ENCODE measurements at places on chromosomes 5 and 9.

DNA sequence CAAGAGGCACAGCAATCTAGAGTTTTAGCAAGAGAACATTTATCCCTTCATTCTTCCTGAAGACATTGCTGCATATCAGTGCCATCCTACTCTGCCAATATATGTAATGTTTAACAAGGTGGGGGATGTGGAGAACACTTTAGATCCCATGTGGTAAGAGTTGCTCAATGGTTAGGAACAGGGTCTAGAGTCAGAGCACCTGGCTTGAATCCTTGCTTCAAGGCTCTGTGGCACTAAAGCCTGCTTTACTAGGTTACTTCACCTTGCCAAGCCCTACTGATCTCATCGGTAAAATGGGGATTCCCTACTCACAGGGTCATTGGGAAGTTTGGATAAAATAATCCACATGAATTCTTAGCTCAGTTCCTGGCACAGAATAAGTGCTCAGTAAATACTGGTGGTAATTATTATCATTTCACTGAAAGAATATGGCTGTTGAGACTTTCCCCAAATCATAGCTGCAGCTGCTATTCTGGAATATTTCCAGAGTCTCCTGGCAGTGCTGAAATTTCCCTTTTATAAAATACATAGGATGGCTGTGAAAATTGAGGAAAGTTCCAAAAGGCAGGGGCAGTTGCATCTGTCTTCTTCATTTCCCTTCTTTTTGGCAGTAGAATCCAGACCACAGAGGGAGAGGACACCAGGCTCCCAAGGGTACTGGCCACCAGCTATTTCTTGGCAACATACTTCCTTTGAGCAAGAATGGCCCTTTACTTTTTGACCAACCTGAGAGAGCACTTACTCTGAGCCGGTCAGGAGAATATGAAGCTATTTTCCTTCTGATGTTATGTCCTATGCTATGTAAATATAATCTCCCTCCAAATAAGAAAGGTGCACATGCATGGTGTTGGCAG lies 142.8 kb downstream of the PALM2AKAP2 start:
- no peak for DNase-seq

DNA sequence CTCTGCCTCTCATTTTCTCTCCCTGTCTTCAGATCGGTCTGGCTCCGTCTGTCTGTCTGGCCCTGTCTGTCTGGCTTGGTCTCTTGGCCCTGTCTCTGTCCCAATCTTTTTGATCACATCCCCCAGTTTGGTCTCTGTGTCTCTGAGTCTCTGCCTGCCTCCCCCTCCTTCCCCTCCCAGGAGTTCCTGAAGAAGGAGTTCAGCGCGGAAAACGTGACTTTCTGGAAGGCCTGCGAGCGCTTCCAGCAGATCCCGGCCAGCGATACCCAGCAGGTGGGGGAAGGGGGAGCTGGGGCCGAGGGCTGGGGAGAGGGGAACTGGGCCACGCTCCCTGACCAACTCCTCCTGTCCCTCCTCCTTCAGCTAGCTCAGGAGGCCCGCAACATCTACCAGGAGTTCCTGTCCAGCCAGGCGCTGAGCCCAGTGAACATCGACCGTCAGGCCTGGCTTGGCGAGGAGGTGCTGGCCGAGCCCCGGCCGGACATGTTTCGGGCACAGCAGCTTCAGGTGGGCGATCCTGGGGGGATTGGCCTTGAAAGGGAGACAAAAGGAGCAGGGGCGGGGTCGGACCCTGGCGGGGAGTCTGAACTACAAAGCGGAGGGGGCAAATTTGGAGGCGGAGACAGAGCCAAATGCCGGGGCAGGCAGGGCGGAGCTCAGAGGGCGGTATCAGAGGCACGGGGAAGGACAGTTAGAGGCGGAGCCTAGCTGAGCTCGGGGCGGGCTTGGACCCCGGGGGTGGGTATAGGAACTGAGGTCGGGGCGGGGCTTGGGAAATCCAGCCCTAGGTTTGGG lies 9.0 kb downstream of the RGS14 start:
- DNase-seq, result peak; percentile 68

GRCh38 chr9:89519366-89519805 lies 21.5 kb upstream of the SEMA4D start:
- peak; percentile 42 for DNase-seq

DNA sequence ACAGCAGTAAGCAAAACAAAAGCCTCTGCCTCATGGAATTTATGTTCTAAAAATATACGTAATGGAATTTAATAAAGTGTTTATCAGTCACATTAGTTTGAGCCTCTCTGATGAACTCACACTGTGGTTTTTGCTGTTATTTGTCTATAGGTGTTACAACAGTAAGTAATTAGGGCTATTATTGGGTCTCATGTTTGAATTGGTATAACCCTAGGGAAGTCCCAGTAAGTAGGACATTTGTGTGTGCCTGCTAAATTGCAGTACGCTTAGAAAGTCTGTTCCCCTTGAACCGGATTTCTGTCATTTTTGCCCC lies 197.6 kb downstream of the NR3C1 start:
- DNase-seq, result no peak

DNA sequence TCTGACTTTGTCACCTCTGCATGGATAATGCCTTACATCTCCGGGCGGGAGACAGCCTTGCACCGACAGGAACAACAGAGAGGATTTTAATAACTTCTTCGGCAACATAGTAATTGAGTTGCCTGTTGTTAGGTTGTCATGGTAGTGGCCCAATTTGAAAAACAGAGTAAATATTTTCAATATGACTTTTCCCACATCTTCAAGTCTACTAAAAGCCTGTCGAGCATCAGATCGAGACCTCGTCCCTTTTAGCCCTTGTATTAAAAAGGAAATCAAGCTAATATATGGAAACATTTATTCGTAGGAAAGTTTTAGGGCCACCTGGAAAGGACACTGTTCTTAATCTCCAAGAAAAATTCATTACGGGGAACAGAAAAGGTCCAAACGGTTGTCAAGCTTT lies 70.8 kb upstream of the FCN2 start:
- DNase-seq, result no peak

DNA sequence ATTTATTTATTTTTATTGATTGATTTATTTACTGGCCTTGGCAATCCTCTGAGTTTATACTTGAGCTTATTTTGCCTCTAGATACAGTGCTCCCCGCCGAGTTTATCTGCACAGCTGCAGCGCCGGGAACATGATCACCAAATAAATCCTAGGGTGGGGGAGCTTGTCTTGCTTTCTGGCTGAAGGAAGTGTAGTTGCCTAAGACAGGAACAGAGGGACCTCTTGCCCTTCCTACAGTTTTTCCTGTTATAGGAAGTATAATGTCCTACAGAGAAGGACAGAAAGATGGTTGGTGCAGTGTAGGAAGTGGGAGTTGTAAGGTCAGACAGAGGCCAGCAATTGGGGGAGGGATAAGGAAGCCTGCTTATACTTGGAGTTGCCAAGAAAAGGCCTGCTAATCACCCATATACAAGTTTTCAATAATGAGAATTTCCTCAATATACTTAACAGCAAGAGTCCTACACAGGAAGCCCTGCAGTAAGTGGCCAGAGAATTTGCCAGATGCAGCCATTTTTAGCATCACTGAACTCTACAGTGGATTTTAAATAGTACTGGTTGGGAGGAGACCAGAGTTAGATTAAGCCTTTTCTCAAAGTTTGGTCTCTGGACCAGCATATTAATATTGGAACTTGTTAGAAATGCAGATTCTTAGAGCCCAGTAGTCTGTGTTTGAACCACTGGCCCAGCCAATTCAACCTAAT lies 7.7 kb downstream of the AOPEP start:
- no peak for DNase-seq

- DNase-seq, result no peak
Measured at GRCh38 chr5:139403418-139403786, 487 bp downstream of the SPATA24 start.

DNA sequence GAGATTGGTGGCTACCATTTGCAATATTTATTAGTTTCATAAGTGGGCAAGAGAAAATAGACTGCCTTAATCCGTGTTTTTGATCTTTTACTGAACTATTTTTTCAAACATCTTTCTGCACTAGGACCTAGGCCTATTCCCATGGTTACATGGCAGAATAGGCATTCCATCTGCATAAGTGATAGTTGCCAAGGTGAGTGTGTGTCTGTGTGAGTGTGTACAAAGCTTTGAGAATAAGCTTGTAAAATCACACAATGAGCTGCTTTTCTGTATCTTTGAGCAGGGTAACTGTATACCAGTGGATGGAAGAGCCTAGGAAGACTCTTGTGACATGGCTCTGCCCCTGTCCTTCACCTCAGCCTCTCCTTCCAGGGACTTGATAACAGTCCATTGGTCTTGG lies 92.7 kb downstream of the SGCD start:
- no peak for DNase-seq

GRCh38 chr5:167671176-167671575 lies 620.3 kb upstream of the WWC1 start:
- peak; percentile 71 for DNase-seq

GRCh38 chr5:112793201-112793600 lies 55.5 kb downstream of the APC start:
- DNase-seq, result no peak

DNA sequence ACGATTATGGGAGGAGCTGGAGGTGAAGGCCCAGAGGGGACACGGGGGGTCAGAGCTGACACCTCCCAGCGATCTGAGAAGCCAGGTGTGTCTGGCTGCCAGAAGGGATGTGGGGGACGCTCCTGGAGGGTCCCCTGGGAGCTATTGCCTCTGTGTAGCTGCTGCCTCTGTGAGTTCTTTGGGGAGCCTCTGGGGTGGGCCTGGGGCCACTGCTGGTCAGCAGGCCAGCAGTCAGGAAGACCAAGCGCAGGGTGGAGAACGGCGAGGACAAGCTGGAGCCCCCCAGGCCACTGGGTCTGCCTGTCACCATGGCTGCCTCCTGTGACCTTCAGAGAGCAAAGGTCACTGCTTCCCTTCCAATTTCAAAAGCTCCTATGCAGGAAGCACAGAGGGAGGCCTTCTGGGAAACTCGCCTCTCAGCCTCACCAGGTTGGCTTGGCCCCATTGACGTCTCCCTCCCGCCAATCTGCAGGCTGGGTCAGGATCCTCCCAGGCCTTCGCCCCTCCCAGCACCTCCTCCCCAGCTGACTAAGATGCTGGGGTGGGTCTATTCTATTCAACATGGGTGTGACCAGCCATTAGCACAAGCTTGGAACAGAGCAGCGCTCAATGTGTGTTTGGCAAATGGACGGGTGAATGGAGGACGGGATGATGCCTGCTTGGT lies 126.4 kb downstream of the GAPVD1 start:
- DNase-seq, result no peak

- peak; percentile 63 for DNase-seq
Measured at GRCh38 chr9:98192503-98193335, at the start of gene CORO2A. Gene CORO2A (minus strand): TSS chr9:98192637. CDS start chr9:98157660, 34,977 bp downstream.

- DNase-seq, result no peak
Measured at GRCh38 chr5:88948746-88949600, 66.0 kb upstream of the MEF2C start.

DNA sequence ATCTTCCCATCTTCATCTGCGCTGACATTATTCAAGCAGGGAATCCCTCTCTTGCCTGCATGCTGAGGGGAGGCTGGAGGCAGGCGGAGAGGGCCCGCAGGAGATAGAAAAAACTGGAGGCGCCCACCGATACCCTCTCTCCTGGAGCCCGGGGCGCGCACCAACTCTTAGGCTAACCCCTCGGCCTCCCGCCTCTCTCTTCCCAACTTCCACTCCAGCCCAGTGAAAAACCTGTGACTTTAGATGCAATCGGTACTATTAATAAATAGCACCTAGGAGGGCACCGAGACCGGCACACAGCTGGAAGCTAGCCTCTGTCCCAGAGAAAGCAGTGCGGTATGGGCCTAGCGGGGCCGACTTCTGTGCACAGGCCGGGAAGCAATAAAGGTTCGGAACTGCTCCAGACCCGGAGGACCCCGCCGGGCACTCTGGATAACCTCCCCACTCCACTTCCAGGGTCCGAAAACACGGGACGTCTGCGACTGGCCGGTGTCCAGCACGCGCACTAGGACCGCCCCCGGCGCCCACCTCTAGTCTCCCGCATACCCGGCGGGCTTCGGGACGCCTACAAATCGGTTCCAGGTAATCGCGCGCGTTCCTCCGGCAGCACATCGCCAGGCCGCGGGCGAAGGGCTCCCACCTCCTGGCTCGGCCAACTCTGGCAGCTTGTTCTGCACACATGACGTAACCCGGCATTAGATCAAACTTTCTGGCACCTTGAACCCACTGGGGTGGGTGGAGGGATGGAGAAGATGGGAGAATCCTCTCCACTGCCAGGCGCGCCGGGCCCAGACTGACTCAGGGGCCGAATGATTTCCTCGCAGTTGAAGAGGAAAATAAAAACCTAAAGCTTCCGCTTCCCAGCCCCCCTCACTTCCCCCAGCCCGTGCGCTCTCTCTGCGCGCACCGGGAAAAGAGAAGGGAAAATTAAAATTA lies 1.4 kb downstream of the EFNA5 start:
- peak; percentile 2 for DNase-seq

DNA sequence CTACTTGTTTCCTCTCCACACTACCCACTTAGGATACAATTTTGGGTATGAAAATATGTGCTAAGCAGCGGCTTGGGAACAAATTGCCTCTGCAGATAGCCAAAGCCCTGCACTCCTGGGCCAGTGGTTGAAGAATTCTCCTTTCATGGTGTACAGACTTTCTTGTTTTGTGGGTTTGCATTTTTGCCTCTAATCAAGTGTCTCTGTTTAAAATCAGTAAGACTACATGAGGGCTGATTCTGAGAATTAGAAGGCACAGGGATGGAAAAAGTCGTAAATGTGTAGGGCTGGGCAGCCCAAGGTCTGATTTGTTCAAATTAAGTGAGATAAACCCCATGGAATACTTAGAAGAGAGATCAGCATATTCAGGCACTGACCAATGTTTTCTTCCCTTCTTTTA lies 103.7 kb upstream of the CD180 start:
- DNase-seq, result no peak

DNA sequence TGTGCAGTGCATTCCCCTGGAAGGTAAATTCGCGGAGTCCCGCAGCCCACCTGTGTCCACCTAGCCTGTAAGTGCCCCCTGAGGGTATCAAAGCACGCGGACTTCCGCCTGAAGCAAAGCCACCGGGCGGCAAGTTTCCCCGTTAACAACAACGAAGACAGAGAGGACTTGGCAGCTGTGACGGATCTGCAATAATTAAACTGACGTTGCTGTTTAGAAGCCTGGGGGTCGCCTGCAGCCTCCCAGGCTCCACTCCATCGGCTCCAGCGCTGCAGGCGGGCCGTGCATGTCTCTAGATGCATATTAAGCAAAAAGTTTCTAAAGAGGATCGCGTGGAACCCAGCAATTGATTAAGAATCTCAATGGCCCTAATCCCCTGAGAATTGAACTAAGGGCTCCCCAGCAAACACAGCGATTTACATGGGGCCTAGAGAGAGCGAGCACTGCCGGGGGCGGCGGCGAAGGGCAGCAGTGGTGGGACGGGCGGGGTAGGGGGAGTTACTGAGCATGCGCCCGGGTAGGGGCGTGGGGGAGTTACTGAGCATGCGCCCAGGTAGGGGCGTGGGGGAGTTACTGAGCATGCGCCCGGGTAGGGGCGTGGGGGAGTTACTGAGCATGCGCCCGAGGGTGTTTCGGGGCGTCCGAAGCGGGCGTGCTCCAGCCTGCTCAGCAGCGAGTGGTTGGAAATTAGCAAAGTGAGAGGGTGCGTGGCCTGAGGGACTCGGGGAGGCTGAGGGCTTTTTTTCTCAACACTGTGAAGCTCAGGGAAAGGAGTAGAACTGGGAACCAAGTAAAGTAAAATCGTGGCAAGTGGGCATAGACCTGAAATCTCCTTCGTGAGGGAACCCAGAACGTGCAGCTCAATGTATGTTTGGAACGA lies 255.2 kb downstream of the DOCK8 start:
- DNase-seq, result peak; percentile 64
